ENCODE measurements at places on chromosomes 2 and 18.

DNA sequence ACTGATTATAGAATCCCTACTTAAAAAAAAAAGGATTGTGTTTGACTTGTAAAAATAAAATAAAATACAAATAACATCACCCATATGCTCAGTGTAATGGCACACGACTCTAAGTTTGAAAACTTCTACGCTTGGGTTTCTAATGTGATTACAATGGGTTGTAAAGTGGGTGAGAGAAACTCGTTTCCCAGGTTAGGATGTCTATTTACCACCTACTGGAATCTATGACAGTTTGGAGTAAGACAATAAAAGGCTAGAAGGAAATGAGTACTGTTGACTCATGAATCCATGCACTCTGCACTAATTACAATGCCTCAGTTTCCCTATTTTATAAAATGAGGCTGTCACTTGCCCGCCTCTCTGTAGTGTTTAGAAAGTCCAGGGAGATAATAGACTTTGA, 204.2 kb upstream of the FBXO11 start:
- DNase-seq = no peak

GRCh38 chr2:28095622-28096021, 205.1 kb downstream of the BABAM2 start:
- no peak for DNase-seq

DNA sequence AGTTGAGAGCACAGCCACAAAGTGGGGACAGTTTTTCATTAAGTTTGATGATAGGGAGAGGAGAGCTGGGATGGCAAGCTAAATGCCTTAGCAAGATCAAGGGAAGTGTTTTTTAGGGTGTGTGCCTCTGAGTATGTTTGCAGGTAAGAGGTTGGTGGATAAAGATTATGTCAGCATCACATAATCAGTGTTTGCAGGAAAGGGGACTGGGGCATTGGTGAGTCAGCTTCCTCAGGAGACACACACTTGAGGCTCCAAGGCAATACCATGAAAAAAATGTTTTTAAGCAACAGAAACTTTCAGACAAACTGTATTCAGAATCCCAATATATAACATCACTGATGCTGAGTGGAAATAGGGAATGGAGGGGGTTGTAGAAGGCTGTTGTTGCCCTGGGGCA, 25.4 kb upstream of the DTNB start:
- no peak for DNase-seq

DNA sequence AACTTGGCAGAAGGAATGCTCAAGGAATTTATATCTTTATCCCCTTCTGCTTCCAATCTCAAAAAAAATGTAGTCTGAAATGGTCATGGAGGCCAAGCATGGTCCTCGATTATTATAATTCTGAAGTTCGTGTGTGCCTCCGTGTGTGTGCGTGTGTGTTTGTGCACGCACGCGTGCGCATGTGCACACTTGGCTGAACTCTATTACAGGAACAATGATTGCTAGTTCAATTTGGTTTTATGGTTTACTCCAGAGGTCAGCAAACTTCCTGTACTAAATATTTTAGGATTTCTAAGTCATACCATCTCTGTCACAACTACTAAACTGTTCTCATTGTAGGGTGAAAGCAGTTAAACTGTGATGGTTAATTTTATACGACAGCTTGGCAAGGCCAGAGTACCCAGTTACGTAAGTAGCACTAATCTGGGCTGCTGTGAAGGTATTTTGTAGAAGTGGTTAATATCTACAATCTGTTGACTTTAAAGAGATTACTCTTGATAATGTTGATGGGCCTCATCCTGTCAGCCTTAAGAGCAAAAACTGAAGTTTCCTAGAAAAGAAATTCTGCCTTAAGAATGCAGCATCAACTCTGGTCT, 5.8 kb upstream of the MARCHF7 start:
- DNase-seq = no peak

DNA sequence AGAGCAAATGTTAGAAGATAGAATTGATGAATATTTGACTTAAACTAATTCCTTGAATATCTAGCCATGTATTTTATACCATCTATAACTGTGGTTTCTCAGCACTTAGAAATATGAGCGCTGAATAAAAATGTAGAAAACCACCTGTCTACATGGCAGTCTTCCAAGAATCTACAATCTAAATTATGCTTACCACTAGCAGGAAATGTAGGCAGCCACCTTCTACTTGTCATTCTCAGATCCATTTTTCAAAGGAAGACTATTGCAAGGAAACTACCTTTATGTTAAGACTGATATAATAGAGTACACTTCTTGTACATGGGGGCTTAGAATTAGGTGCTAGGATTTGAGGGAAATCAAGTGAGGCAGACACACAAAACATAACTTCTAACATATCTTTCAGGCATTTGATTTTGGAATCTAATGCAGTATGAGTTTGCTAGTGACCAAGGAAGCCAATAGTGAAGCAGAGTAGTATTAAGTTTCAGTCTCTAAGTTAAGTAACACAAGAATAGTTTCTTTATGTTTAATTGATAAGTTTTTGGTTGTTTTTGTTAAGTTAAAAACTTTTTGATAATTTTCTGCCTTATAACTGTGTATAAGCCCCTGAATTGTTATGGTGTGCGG, 175.9 kb upstream of the ITGA4 start:
- DNase-seq = peak; percentile 71

DNA sequence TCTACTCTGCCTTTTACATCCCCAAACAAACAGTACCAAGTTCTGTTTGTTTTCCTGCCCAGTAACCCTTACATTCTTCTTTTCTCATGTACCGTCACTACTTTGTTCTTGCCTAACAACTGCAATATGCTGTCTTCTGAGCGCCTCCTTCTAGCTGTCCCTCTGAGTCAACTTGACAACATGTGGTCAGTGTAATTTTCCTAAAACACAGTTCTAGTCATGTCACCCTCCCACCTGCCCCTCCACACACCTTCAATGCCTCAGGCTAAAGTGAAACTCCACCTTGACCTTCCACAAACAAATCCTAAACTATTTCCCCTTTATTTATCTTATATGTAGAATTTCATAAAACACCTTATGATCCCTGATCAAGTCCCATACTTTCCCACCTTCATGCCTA, 124.6 kb upstream of the CD302 start:
- DNase-seq = no peak

DNA sequence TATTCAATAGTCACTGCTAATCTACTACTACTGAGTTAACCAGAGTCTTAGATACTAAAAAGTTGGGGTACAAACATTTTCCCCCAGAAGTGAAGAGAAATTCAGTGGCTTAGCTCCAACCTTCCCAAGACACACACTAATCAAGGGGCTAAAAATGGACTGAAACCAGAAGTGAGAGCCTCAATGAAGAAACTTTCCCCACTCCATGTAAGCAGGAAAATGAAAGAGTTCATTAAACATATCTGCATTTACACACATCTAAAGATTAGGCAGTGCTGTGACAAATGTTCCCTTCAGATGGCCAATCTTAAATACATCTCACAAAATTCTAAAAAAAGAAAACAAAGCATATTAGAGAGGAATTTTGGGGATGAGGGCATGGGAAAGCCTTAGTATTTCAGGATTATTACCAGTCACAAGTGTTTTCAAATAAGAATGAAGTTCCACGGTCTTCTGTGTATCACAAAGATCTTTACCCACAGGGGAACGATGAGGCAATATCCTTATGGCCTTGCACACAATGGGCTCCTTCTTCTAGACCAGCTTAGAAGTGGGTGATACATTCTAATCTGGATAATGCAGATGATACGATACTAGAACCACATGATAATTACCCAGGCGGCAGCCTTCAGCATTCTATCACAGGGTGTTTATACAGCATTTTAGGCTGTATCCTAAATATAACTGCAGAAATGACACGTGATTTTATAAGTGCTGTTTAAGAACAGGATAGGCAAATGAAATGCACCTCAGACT, 17.1 kb downstream of the ANKRD44 start:
- no peak for DNase-seq

DNA sequence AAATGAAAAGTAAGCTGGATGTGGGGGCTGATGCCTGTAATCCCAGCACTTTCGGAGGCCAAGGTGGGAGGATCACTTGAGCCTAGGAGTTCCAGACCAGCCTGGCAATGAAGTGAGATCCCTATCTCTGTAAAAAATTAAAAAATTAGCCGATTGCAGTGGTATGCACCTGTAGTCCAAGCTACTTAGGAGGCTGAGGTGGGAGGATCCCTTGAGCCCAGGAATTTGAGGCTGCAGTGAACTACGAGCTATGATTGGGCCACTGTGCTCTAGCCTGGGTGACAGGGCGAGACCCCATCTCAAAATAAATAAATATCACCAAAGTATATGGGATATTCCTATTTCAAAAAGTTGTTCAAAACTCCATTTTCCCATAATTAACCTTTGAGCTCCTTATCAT, 101.1 kb upstream of the FZD5 start:
- DNase-seq = no peak

DNA sequence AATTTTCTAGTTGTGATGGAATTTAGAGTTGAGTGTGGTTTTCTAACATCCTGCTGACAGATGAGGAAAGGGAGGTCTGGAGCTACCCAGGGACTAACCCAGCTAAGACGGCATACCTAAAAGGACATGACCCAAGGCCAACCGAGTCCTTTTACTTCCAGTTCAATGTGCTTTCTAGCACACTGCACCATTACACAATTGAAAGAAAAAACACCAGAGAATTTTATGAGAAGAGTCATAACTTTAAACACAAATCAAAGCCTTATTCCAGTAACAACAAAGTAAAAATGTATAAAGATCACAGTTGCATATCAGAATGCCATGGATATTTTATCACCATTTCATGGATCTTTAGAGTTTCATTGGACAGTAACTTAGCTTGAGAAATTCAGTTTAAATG, 480.3 kb downstream of the MEIS1 start:
- DNase-seq = no peak

DNA sequence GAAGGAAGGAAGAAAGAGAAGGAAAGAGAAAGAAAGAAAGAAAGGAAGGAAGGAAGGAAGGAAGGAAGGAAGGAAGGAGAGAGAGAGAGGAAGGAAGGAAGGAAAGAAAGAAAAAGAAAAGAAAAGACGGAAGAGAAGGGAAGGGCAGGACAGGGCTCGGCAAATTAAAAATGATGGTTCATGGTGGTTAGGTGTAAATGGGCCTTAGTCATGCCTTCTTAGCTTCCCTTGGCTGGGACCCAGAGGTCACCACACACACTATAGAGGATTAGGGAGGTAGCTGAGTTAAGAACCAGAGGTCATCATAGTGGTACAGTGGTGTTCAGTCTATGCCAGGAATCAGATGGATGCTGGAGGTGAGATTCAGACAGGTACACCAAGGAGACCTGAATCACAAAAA, 9.3 kb upstream of the ATL2 start:
- DNase-seq = no peak

GRCh38 chr2:121247534-121247933, 37.5 kb downstream of the TFCP2L1 start:
- DNase-seq = no peak

GRCh38 chr2:20818820-20819219, 4.1 kb downstream of the LDAH start:
- DNase-seq = no peak

DNA sequence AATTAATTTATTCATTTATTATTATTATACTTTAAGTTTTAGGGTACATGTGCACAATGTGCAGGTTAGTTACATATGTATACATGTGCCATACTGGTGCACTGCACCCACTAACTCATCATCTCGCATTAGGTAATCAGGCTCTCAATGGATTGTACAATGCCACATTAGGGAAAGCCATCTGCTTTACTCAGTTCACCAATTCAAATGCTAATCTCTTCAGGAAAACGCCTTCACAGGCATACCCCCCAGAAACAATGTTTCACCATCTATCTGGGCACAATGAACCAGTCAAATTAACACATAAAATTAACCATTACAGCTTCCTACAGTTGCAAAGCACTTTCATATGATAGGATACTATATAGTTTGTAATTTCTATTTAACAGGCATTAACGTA, 84.8 kb upstream of the DNAJC10 start:
- no peak for DNase-seq

DNA sequence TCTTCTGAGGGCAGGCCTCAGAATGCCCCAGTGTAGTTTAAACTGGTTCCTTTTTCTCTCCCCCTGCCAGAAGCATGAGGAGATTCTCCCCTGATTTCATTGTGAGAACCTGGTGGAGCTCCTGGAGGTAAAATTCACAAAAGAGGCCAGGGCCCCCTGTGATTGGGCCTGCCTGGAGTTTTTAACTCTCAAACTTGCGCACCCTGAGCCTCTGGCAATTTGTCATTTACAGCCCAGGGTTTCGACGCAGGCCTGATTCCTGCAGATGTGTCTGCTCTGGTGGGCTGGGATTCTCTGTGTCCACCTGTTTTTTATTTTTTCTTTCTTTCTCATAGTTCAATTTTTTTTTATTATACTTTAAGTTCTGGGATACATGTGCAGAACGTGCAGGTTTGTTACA, 157.9 kb downstream of the ASB1 start:
- DNase-seq = no peak

- no peak for DNase-seq
Observed at GRCh38 chr2:68187329-68187728, 29.6 kb downstream of the PNO1 start.

- peak; percentile 32 for DNase-seq
Observed at GRCh38 chr2:157838442-157839161, 37.5 kb downstream of the ACVR1 start.

DNA sequence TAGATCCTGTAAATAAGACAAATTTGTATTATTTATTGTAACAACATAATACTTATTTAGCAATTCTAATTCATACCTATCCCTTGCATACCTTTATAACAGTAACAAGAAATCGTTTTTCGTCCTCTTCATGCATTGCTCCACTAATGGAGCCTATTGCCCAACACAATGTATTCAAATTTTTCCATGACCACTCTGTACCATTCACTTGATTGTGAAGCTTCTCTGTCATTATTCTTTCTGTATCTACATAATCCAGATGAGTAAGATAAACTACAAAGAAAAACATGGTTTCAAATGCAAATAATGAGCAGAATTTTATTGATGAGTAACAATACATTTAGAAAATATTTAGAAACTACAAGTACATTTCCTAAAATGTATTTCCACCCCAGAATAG, 21.6 kb upstream of the USP34 start:
- no peak for DNase-seq

- no peak for DNase-seq
Observed at GRCh38 chr2:7803515-7803914, 878.3 kb upstream of the ID2 start.

DNA sequence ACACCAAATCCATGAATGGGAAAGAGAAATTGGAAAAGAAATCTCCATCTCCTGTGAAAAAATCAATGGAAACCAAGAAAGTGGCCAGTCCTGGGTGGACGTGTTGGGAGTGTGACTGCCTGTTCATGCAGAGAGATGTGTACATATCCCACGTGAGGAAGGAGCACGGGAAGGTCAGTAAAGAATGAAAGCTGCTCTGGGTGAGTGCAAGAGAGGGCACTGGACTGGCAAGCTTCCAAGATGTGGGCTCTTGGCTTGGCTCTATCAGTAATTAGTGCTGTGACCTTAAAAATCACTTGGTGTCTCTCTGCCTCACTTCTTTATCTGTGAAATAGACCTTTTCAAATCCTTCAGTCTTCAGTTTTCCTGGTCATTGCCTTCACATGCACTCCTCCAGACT, 89.0 kb downstream of the ZNF532 start:
- DNase-seq = peak; percentile 45
